Brain microvascular endothelial cell (primary cell): ENCODE measurements at places on chromosomes 4 and X.
A peak's percentile ranks its signal among the peaks of the same experiment; 100 is the strongest.

DNA sequence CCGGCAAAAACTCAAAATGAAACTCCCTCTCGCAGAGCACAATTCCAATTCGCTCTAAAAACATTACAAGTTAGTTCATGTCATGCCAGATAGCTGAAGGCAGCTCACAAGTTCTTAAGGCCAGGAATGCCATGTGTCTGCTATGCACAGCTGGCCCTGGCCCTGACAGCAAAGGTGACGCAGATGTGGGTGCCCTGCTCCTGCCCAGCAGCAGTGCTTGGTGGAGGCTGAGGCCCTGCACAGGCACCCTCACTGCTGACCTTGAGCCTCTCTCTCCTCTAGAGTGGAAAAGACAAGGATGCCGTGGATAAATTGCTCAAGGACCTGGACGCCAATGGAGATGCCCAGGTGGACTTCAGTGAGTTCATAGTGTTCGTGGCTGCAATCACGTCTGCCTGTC is 2.9 kb downstream of the S100P start:
- no peak for DNase-seq

- no peak for DNase-seq
These were observed 1036.2 kb upstream of the GRID2 start for GRCh38 chr4:91267543-91267942.

GRCh38 chr4:30808276-30808675 is 88.1 kb downstream of the PCDH7 start:
- DNase-seq = no peak

GRCh38 chr4:14386196-14386595 is 616.1 kb upstream of the CPEB2 start:
- no peak for DNase-seq

GRCh38 chr4:24794916-24795665 is at the start of gene SOD3:
SOD3 (plus strand) TSS chr4:24795573; CDS start chr4:24799522, 3,949 bp downstream.
- peak; percentile 81 for DNase-seq

- peak; percentile 48 for DNase-seq
These were observed 70.4 kb upstream of the ANXA3 start for GRCh38 chr4:78481180-78481579.

DNA sequence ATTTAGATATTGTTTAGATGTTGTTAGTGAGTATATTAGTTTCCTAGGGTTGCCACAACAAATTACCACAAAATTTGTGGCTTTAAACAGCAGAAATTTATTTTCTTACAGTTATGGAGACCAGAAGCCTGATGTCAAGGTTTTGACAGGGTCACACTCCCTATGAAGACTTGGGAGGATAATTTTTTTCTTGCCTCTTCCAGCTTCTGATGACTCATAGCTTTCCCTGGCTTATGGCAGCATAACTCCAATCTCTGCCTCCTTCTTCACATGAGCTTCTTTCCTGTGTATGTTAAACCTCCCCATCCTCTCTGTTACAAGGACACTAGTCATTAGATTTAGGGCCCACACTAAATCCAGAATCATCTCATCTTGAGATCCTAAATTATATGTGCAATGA is 20.9 kb upstream of the RAB40A start:
- DNase-seq = no peak

DNA sequence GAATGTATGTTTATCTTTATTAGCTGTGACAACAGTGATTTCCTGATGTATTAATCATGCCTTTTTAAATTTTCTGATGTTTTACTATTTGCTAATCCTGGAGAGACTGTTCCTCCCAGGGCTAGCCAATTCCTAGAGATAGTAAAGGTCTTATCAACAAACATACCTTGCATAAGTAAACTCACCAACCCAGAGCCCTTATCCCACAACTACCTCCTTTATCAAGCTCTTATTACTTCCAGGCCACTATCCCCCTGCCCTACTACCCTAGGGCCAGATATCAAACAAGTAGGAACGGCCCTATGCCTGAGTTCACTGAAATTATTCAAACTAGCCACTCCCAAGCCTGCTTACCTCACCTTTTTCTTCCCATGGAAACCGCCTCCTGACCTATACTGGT is 58.2 kb upstream of the NPNT start:
- no peak for DNase-seq

- DNase-seq = no peak
These were observed 21.6 kb upstream of the UBA1 start for GRCh38 chrX:47171996-47172395.

GRCh38 chr4:76989391-76990061 is 40.0 kb downstream of the SEPTIN11 start:
- no peak for DNase-seq

- DNase-seq = no peak
These were observed 3.1 kb downstream of the CXXC4 start for GRCh38 chr4:104491481-104492182.

- DNase-seq = peak; percentile 11
These were observed 7.3 kb upstream of the OPN1LW start for GRCh38 chrX:154136627-154137161.

- DNase-seq = no peak
These were observed 1678.2 kb downstream of the ARAP2 start for GRCh38 chr4:34566091-34566490.

DNA sequence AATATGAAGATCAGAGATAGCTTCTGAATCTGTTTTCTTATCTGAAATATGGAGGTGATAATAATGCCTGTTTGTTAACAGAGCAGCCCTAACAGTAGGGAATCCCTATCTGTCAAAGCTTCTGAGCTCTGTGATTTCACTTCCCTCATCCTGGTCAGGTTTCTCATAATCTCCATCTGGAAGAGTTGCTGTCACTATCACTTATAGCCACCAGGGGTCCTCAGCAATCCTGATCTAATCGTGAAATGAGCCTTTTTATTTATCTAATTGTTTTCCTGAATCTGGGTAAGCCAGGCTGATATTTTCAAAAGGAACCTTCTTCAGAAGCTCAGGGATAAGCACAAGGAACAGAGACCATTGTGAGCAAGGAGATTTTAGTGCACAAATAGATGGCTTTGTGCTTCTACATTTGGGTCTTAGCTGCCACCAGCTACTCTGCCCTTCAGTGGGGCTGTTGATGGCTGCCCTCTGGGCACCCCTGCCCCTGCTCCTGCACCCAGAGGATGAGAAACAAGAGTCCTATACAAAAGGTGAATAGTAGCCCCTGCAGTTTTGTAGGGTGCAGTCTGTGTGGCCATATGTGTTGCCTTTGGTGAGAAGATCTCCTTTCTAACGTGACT is 196.4 kb upstream of the RADX start:
- peak; percentile 23 for DNase-seq

DNA sequence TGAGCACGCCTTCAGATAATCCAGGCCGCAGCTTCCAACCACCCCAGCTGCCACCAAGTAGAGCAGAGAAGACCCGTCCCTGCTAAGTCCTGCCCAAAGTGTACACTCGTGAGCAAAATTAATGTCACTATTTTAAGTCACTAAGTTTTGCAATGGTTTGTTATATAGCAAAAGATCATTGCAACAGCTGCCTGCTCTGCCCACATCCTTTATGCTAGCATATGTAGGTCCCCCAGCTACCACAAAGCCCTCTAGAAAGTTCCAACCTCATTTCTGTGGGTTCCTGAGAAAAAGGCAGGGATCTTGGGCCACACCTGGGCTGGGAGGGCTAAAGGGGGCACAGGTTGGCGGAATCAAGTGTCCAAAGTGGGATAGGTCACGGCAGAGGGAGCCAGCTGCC is 346.9 kb downstream of the BCOR start:
- no peak for DNase-seq

- DNase-seq = no peak
These were observed 181.4 kb upstream of the NEIL3 start for GRCh38 chr4:177128306-177128705.

DNA sequence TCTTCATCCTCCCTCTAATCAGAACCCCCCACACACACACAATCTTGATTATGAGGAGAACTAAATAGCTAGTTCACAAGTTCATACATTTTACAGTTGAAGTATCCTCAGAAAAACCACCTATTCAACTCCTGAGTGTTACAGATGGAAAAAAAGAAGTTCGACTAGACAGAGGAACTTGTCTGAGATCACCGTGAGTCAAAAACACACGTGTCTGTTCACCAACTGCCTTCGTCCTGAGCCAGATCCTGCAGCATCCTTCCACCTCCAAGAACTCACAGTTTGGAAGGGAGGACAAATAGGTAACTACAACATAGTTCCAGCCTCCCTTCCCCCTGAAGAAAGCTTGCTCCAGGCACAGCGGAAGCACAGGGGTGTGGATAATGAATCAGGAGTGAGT is 19.0 kb upstream of the IRAK1 start:
- no peak for DNase-seq

GRCh38 chr4:88017516-88018297 is 10.3 kb downstream of the PKD2 start:
- DNase-seq = peak; percentile 90

DNA sequence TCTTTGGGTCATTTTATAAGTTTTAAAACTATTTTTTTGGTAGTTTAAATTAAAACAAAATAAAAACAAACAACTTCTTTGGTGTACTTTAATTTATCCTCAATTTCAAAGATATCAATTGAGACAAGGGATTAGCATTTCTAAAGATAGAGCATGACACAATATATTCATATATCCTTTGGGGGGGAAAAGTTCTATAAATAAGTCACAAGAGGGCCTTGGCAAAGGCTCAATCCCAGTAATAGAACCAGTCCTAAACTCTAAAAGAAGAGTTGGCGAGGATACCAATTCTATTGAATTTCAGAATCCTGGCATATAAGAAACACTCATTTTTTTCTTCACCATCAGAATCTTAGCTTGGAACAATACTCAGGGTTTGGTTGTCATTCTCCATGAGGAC is 89.7 kb downstream of the COL4A6 start:
- DNase-seq = no peak

- DNase-seq = no peak
These were observed 461.4 kb downstream of the FAT4 start for GRCh38 chr4:125776146-125776545.

DNA sequence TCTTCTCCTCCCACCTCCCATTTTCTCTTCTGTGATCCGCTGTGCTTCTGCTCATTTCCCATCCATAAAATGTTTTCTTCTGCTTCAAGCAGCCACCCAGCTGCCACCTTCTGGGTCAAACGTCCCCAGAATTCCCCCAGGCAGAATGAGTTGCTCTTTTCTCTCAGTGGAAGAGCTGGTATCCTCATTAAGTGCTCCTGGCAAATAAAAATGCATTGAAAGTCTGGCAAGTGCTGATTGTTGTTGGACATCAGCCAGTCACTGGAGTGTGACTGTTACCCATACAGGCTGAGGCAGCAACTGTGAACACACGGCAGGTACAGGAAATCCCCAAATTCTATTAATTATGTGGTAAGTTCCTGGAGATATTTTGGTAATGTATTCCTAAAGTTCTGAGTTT is 52.6 kb downstream of the LIMCH1 start:
- DNase-seq = no peak

DNA sequence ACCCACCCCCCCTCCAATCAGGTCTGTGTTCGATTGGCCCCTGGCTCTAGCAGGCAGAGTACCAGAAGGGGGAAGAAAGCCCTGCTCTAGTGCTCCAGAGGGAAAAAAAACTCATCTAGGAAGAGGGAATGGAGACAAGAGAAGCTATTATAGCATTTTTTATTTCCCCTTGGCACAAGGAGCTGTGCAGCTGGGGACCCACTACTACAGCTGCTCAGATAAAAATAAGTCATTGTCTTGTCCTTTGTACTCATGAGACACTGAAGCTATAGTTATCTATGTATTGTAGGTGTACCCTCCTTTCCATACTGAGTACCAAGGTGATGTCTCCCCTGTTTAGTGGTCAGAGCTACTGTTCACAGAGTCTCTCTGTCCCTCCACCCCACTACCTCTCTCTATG is 14.3 kb downstream of the CCDC160 start:
- DNase-seq = no peak

- DNase-seq = no peak
These were observed 53.2 kb downstream of the ACSL4 start for GRCh38 chrX:109679820-109680219.

DNA sequence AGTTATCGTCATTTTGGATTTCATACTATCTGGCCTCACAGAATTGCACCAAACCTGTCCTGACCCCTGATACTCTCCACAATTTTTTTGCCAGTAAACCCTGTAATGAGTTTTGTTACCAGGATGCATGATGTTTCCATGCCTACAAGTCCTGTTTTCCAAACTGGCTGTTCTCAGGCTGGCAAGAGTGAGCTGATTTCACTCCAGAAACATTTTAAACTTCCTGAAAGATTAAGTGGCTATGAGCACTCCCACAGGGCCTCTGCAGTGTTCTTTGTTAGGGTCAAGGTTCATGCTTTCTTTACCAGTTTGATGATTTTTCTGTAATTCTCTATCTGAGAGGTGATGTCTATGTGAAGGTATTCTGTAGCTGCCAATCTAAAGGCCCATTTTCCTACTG is 31.7 kb upstream of the PDLIM3 start:
- DNase-seq = peak; percentile 89

GRCh38 chr4:185773419-185773818 is 38.6 kb downstream of the SORBS2 start:
- no peak for DNase-seq
